ENCODE measurements at places on chromosomes 13 and 19. TPM values are rescaled to one million over a fixed set of nuclear protein-coding genes. Genes with fewer than 3 reads are reported as not detected.

- no peak for DNase-seq
These were observed 899.8 kb upstream of the MIR17HG start for GRCh38 chr13:90447734-90448101.

KIR3DL1 gene
- not detected for total RNA-seq

ZNF555 gene
- 16.5 TPM for total RNA-seq

DNA sequence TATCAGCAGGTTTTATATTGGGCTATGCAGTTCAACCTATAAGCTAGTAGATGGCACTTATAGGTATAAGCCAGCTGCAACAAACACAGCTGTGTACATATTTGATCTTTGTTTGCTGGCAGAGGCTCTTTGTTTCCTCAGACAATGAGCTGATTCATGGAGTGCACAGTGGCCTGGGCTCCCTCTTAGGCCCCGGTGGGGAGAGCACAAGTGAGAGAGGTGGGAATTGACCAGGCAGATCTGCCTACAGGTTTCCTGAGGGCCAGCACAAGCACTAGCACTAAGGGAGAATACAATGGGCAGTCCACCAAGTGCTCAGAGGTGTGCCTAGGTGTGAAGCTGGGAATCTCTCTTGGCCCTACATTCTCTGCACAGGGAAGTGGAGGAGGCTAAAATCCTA, 1390.7 kb downstream of the SLITRK5 start:
- no peak for DNase-seq

Data from ovary (tissue), 10 donors.